ENCODE measurements at places on chromosomes 5 and 9.

- DNase-seq = no peak
Observed at GRCh38 chr5:111779922-111780292, 22.9 kb upstream of the NREP start.

GRCh38 chr5:86918246-86918645 lies 300.5 kb downstream of the COX7C start:
- DNase-seq = no peak

GRCh38 chr5:54109626-54110330 lies 200.6 kb downstream of the ARL15 start:
- no peak for DNase-seq

DNA sequence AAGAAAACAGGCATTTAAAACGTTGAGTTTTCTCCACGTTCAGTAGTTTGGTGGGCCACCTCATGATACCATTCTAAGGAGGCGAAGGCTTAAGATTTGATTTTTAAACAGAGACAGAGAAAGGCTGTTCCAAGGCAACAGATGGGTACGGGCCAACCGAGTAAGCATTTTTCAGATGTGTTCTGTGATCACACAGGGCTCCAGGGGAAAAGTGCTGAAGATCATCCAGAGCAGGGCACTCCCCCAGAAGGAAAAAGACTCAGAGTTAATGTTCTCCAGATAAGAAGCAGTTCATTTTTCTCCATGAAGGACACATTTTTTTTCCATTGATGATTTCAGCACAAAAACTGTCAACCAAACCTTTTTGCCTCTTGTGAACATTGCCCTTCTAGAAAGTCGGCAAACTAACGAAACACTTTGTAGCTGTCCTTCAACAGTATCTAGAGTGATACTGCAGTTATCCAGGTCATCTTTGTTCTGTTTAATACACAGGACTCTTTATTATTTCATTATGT lies 138.7 kb downstream of the ALDH1A1 start:
- DNase-seq = no peak

DNA sequence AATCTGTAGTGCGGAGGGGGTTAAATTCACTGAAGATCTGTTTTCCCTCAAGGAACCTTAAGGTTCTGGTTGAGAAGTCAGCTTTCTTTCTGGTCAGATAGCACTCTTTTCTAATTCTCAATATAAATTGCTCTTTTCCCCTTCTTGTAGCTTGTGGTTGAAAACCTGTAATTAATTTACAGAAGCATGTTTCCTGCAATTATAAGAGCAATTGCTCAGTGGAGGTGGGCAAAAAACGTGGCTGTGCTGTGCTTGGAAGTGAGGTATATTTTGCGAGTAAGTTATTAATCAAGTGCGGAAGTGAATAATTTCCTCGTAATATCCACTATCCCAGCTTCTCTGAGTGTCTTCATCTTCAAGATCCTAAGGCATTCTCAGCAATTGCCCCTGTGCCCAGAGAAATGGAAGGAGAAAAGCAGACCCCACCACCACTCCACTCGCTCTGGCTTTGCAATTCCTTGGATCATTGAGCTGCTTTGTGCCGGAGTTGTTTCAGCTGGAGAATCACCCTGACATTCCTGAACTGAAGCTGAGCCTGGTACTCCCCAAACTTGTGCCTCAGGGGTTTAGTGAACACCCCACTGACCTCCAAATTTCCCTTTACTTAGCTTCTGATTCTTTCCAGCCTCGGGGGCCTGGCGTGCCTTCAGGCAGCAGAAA lies 140.6 kb downstream of the LRRC70 start:
- no peak for DNase-seq

DNA sequence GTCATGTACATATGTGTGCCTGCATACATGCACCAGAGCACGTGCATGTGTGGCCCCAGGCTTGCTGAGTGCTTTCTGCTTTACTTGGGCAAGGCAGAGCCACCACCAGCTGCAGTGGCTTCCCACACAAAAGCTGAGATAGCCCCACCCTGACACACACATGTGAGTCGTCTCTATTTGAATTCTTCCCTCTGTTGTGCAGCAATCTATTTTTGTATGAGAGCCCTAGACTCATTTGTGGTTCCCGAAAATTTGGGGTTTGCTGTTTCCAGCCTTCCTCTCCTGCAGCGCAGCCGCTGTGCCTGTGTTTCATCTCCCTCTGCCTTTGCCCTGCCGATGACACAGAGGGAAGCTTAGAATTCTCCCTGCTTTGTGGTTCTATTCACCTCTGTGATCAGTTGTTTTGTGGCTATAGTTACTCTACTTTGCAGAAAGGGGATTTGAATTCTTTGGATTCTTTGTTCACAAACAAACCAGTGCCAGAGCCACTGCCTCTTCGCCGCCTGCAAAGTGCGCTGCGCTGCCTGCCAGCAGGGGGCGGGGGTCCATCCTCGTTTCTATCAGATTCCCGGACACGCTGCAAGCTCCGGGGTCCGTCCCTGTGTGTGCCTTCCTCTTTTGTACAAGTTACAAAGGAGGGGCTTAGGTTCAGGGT lies 95.8 kb upstream of the DAP start:
- DNase-seq = no peak

- no peak for DNase-seq
Observed at GRCh38 chr5:136457390-136458013, 92.2 kb upstream of the TRPC7 start.

DNA sequence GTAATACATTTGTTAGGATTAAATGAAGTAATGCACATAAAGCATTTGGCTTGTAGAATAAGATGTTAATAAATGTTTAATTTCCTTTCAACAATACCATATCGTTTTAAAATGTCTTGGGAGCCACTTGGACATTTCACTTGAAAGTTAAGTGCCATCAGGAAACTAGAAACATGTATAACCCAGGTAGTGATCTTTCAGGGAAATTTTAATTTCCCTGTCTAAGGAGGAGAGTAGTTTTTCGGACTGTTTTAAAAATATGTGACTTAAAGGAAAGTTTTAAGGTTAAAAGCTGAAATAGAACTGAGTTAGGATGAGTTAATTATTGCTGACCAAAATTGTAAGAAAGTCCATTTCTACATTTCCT lies 18.0 kb downstream of the CDC42SE2 start:
- no peak for DNase-seq

- no peak for DNase-seq
Observed at GRCh38 chr9:95360866-95361265, 43.4 kb upstream of the FANCC start.

GRCh38 chr9:120628207-120628924 lies 48.4 kb upstream of the CDK5RAP2 start:
- no peak for DNase-seq

DNA sequence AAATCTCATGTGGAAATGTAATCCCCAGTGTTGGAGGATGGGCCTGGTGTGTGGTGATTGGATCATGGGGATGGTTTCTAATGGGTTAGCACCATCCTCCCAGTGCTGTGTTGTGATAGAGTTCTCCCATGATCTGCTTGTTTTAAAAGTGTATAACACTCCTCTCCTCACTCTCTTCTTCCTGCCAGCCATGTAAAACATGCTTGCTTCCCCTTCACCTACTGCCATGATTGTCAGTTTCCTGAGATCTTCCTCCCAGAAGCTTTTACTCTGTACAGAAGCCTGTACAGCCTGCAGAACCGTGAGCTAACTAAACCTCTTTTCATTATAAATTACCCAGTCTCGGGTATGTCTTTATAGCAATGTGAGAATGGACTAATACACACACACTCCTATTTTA lies 499.1 kb downstream of the RASEF start:
- DNase-seq = no peak

DNA sequence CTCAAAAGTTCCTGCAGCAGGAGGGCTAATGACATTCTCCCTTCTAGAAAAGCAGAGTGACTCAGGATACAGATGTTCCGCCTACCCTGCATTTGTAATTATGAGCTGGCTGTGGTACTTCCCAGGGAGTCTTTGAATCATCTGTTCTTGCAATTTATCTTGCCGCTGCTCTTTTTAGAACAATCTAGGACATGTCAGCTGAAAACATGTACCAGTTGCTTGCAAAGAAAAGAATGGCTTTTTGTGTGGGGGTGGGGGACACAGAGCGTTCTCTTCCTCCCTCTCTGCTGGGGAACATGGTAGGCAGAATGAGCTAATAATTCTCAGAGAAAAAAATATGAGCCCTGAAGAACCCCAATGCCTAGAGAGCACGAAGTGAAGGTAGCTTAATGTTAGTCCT lies 51.7 kb upstream of the TUT7 start:
- no peak for DNase-seq

DNA sequence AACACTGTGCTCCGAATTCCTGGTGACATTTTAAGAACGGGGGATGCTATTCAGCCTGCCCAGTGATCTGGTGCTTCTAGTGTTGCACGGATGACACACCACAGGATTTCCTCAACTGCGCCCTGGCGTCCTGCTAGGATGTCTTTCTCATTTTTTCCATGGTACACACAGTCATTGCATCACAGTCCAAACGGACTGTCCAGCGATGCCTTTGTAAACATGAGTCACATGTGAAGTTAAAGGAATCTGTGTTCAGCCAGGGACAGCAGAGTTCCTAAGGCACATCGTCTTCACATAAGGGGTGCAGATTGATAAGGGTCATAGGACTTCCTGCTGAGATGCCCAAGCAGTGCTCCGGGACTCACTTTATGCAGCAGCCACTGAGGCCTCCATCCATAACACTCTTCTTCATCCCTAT lies 9.3 kb upstream of the PTPN3 start:
- no peak for DNase-seq

GRCh38 chr9:137396634-137397367 lies 26.2 kb downstream of the EXD3 start:
- DNase-seq = no peak

DNA sequence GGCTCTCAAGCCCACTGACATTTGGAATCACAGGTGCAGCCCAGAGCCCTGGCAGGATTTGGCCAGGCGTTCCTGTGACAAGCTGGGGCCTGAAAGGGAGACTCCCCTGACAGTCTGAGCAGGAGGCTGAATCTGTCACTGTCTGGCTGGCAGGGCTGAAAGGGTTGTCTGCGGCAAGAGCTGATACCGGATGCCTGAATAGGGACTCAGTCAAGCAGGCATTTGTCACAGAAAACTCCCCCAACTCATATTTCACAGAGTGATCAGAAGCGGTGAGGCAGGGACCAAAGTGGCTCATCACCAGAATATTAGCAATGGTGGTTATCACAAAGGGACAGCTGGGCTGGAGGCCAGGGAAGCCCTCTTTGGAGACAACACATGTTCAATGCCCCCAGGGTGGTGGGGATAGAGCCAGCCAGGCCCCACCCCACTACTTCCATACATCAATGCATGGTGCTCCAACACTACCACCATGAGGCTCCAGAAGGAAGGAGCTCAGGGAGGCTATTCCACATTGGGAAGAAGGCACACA lies 295.5 kb downstream of the DTWD2 start:
- no peak for DNase-seq

DNA sequence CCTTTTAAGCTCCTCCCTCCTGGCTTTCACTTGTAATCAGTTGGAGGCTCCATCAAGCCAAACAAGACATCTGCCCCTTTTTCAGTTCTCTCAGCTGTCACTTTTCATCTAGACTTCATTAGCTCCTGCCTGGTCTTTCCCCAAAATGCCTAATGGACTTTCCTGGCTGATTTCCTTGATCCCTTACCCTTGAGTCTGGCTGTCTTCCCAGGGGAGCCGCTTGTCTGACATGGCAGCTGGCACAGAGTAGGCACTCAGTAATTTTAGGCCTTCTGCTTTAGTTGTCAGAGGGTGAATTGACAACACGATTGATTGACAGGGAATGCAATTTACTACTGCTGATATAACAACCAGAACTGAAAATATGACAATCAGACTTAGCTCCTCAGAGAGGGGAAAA lies 2.1 kb downstream of the C9orf153 start:
- DNase-seq = no peak

GRCh38 chr5:180117000-180117725 lies 45.6 kb upstream of the RNF130 start:
- DNase-seq = no peak
